ENCODE measurements at places on chromosomes 6 and 20.

GRCh38 chr6:113330636-113330946, 526.6 kb upstream of the MARCKS start:
- DNase-seq, result no peak

DNA sequence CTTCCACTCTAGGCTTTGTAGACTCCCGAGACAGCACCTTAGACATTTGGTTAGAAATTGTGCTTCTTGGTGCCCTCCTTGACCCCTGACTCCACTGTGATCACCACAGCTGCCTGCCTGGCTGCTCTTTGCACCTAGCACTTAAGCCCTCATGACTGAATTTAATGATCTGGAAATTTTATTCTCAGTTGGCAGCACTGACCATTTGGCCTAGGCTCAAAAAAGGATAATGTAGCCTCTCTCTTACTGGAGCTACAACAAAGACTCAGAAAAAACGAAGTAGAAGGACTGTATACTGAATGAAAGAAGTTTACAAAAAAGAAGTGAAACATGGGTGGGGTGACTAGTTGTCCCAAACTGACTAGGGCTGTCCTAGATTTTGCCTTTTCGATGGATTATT, 11.3 kb upstream of the ABRACL start:
- no peak for DNase-seq

GRCh38 chr20:998231-998830, 3.8 kb downstream of the RSPO4 start:
- DNase-seq, result no peak

- DNase-seq, result no peak
Observed at GRCh38 chr6:146389740-146390139, 153.9 kb upstream of the RAB32 start.

GRCh38 chr20:63802469-63803240, 28.4 kb downstream of the ZBTB46 start:
- DNase-seq, result no peak

DNA sequence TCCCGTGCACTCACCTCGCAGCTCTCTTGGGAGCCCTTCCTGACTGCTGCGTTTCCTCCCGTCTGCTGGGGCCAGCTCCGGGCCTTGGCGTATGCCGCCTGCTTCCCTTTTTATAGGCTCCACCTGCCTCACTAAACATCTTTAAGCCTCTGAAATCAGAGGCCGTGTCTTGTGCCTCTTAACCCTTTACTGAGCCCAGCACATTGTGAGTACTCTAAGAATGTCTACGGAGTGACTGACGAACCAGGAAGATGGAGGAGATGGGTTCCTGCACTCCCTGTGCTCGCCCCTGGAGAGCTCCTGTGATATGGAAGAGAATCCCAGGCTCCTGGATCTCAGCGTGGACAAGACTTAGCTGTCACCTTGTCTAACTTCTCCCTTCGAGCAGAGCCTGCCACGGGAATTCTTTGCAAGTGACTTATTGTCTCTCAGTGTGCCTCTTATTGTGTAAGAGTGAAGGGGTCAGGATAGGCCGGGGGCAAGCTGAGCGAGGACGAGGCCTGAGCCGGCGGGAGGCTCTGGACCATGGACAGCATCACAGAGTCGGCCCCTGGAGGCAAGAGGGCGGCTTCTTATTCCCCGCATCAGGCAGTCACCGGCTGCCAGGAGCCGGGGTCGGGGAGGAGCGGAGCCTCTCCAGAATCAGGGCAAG, 70.9 kb upstream of the CCDC167 start:
- peak; percentile 77 for DNase-seq

DNA sequence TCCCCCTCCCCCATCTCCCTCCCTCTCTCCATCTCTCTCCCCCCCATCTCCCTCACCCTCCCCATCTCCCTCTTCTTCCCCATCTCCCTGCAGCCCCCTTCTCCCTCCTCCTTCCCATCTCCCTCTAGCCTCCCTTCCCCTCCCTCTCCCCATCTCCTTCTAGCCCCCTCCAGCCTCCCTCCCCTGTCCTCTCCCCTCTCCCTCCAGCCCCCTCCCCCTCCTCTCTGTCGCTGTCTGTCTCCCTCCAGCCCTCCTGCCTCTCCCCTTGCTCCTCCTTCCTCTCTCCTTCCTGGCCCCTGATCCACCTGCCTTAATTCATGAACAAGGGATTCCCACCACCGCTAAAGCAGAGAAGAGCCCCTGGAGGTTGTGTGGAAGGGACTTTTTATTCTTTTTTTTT, 26.9 kb upstream of the CHMP4B start:
- DNase-seq, result no peak

DNA sequence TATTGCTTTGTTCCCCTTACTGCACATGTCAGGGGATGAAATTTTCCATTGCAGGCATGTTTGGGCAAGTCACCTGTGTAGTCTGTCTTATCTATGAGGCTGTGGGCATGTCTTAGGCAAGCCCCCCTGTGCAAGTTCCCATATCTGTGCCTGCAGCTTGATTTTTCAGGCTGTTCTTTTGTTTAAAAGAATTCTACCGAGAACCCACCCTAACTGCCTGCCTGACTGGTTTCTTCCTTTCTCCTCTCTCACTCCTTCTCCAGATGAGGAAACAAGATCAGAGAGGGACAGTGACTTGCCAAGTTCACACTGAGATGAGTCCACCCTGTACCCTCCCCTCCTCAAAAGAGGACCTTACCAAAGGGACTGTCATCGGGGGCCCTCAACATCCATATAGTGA, 11.0 kb downstream of the TREML2 start:
- no peak for DNase-seq

DNA sequence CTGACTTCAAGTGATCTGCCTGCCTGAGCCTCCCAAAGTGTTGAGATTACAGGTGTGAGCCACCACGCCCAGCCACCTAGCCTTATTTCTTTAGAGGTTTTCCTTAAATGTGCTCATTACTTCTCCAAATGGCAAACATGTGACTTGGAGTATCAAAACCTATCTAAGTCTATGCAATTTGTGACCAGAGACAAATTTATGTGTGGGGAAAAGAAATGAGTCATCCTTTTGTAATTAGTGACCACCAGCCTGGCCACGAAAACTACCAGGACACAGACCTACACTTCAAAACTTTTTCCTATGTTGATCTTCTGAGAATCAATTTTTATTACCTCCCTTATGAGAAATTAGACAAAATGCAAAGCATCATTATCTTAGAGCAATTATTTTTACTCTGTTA, 64.6 kb upstream of the OGFRL1 start:
- DNase-seq, result no peak

DNA sequence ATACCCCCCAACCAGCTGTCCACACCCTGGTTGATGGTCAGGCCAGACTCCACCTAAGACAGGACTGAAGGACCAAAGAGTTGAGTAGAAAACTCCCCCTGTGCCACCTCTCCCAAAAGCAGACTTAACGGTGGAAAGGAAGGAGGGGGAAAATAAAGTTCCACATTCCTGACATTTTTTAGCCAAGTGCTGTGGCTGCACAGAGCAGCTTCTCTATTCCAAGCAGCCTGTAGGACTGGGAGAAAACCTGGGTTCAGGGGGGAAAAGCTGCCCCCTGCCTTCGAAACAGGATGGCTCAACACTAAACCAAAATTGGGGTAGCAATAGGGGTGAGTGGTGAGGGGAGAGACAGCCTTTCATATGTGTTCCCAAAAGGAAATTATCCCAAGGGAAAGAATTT, 3.6 kb downstream of the TRAM2 start:
- no peak for DNase-seq

GRCh38 chr6:33049323-33050013, 24.0 kb downstream of the HLA-DPA1 start:
- DNase-seq, result no peak

GRCh38 chr6:163321717-163322116, 92.8 kb upstream of the QKI start:
- DNase-seq, result no peak

DNA sequence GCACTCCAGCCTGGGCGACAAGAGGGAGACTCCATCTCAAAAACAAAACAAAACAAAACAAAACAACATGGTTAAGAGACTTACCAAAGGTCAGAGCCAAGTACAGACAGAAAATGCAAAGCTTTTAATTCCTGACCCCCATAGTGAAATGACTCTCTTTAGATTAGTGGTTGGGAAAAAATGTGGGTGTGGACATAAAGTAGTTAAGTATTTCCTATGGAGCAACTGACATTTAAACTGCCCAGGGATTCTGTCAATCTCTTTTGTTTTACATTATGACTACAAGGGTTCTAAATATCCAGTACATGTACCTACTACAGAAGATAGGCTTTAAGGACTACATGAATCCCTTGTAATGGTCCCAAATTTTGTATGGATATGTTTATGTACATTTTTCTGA, 75.1 kb downstream of the IRAK1BP1 start:
- DNase-seq, result no peak

DNA sequence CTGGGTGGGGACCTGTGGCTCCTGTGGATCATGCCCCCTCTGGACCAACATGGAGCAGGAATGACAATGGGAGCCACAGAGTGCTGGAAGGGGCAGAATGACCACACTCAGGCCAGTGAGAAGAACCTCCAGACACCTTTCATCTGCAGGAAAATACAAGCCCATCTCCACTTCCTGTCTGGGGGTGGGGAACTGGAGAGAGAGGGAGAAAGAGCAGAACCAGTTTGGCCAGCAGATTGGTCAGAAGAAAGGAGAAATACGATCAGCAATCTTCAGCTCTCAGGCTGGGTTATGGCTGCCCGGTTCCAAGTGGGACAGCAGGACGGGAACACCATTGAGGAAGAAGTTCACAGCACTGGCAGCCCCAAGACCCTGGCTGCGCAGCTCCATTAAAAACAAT, 37.0 kb downstream of the BMP7 start:
- DNase-seq, result no peak

- no peak for DNase-seq
Observed at GRCh38 chr6:139028215-139028657, 309 bp upstream of the ABRACL start.

DNA sequence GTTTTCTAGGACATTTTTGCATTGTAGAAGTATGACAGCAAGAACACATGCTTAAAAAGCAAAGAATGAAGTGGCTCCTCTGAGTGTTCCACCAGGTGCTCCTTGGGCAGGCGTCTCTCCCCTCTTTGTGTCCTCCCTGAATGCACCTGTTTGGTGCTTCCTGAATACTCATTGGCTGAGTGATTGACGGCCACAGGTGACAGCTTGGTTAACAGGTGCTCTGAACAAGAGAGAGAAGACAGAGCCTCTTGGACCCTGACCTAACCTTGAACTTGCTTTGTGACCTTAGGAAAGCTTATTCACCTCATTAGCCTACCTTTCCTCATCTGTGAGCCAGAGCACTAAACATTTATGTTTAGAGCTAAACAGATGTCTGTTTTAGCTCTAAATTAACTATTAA, 93.7 kb downstream of the TULP4 start:
- no peak for DNase-seq

DNA sequence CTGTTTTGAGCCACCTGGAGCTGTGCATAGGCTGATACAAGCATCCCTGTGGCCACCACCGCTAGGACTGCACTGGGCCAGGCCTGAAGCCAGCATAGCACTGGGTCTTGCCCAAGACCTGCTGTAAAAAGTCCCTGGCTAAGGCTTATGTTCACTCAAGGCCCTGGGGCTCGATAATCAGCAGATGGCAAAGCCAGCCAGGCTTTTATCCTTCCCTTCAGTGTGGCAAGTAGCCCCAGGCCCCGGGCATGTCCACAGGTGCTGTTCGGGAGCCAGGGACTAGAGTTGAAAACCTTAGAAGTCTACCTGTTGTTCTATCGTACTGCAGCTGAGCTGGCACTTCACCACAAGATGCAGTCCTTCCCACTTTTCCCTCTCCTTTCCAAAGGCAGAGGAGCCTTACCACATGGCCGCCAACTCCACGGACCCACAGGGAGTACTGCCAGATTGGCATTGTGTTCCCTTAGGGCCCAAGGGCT, 226.4 kb upstream of the ZNF217 start:
- no peak for DNase-seq

DNA sequence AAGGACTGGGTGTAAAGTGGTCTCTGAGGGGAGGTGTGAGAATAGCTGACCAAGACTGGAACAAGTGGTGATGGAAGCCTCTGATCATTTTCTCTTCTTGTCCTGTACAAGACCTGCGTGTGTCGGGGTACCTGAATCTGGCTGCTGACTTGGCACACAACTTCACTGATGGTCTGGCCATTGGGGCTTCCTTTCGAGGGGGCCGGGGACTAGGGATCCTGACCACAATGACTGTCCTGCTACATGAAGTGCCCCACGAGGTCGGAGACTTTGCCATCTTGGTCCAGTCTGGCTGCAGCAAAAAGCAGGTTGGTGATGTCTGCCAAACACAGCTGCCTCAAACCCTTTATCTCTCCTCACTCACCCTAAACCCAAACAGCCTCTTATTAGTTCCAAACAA, 1.7 kb upstream of the HSD17B8 start:
- no peak for DNase-seq

DNA sequence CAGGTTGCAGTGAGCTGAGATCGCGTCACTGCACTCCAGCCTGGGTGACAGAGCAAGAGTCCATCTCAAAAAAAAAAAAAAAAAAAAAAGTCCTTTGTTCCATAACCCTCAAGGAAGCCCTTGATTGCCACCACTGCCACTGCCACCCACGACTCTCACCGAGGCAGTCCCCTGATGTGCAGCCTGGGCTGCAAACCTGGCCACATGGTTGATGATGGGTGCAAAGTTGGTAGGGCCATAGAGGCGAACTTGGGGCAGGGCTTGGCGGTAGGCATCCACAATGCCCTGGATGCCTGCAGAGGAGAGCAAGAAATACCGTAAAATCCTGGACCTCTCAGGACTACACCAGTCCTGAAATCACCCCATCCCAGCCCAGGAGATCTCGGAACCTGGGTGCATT, 11.5 kb downstream of the SPAG4 start:
- DNase-seq, result no peak

GRCh38 chr6:125217369-125217768, 63.8 kb downstream of the TPD52L1 start:
- DNase-seq, result no peak

GRCh38 chr6:73665686-73666319, 12.0 kb upstream of the SLC17A5 start:
- no peak for DNase-seq

GRCh38 chr20:57867181-57867803, 157.5 kb upstream of the PMEPA1 start:
- no peak for DNase-seq

DNA sequence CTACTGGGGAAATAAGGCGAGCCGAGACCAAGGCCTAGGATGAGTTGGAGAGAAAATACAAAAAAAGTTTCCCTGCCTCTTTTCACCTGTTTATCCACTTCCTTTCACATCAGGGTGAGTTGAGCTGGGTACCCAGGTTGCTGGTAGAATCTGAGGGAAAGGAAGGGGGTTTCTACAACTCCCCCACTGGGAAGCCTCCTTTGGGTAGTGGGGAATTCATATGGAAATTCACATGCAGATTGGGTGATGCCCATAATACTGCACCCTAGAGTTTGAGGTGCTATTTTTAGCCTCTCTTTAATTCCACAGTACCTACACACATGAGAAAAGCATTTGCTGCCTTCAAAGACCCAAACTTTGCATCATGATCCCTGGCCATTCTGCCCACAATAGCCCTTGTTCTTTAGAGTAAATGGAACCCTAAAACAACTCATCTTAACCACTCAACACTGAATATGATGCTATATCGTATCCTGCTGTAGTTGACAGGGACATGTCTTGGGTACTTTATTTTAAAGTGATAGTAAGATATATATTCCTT, 2.7 kb downstream of the OSTM1 start:
- DNase-seq, result no peak

All from NCI-H524 treated with DMSO at 0.1 percent for 48 hours (cell line).